ENCODE measurements at places on chromosomes 16 and 17. TPM values are rescaled to one million over a fixed set of nuclear protein-coding genes. Genes with fewer than 3 reads are reported as not detected.

DNA sequence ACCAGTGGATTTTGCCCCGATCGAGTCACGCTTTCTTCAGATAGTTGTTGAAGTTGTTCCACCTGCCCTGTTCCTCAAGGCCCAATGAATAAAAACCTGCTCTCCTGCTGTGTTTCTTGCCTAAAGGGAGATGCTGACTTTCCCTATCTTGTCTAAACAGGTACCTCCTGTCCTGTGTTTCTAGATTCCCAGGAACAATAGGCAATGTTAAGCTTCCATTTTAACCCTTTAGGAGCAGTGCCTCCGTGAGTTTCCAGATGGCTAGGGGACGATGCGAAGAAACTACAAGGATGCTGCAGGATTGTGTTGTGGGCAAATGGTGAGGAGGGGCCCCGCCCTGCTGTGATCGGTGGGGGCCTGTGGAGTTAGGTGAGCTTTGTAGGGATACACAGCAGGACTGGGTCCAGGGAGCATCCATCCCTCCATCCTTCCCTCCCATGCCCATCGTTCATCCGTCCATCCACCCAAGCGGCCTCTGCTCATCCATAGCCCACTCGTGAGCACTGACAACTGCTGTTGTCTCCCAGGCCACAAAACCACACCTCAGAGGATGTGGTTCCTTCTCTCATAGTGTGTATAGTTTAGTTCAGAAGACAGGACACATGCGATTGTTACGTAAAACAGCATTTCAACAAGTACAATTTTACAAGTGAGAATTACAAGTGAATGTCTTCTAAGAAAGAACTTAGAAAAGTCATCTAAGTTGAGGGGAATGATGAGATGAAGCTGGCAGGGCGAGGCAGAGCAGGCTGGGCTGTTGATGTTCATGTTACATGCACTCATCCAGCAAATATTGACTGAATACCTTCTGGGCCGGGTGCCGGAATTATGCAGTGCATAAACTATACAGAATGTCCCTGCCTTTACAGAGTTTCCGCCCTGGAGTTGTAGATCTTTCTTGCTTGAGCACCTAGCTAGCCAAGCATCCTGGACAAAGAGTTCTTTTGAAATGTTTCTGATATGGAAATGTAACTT is 5.2 kb downstream of the ARSG start:
- no peak for DNase-seq

- DNase-seq, result no peak
Measured at GRCh38 chr17:33375103-33375502, 82.0 kb upstream of the ASIC2 start.

GRCh38 chr17:29835435-29836351 is 94.3 kb downstream of the SSH2 start:
- no peak for DNase-seq

DNA sequence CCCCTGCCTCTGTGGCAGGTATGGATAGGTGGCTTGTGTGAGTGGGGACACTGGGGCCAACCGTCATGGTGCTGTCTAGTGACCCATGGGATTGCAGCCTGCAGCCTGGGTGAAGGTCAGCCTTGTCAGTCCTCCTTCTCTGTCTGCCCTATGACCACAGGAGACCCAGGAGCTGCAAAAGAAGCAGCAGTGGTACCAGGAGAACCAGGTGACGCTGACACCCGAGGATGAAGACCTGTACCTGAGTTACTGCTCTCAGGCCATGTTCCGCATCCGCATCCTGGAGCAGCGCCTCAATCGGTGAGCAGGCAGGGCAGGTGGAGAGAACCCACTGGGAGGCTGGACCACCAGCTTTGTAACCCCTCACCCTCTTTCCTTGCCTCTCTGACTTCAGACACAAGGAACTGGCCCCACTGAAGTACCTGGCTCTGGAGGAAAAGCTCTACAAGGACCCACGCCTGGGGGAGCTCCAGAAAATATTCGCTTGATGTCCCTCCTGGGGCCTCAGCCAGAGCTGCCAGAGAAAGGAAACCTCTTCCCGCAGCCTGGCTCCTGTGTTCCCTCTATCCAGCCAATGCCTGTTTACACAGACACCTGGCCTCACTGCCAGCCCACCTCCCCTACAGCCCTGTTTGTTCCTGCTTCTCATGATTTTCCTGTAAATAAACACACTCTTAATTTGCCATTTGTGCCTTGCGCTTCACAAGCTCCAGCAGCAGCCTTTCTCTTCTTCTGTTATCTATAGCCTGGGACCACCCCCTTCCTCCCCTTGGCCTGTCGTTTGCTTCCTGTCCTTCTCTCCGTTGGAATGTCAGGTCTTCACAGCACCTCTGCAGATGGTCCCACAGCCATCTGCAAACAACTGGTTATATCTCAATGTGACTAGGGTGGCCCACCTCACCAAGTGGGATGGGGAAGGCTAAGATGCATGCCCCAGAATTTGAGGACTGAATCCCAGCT is 4.5 kb upstream of the KATNB1 start:
- no peak for DNase-seq

GRCh38 chr17:7897773-7898172 is 9.2 kb downstream of the CHD3 start:
- no peak for DNase-seq

DNA sequence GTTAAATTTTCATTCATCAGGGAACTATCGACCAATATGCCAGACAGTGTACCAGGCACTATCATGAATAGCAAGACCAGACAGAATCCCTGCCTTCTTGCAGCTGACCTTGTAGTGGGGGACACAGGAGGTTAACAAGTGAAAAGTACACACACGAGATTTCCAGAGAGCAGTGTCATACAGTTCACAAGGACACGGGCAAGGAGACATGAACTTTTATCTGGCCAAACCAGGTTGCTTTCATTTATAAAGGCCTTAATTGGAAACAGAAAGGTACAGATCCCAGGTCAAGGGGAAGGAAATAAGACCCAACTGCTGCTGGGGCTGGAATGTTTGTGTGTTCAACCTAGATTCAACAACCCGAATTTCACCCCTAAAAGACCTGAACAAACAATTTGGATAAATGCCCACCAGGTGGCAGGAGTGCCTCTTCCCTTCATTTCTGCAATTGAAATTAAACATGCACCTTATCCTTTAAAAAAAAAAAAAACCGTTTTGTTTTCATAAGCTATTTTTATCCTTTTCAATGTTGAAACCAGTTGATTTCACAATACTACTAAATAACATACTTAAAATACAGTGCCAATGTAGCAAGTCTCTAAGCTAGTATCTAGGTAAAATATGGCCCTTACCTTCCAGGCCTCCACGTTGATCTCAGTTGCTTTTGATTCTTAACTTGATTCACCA is 65.9 kb downstream of the EMP2 start:
- DNase-seq, result peak; percentile 80

- DNase-seq, result no peak
Measured at GRCh38 chr17:47973541-47973940, 2.6 kb downstream of the CDK5RAP3 start.

DNA sequence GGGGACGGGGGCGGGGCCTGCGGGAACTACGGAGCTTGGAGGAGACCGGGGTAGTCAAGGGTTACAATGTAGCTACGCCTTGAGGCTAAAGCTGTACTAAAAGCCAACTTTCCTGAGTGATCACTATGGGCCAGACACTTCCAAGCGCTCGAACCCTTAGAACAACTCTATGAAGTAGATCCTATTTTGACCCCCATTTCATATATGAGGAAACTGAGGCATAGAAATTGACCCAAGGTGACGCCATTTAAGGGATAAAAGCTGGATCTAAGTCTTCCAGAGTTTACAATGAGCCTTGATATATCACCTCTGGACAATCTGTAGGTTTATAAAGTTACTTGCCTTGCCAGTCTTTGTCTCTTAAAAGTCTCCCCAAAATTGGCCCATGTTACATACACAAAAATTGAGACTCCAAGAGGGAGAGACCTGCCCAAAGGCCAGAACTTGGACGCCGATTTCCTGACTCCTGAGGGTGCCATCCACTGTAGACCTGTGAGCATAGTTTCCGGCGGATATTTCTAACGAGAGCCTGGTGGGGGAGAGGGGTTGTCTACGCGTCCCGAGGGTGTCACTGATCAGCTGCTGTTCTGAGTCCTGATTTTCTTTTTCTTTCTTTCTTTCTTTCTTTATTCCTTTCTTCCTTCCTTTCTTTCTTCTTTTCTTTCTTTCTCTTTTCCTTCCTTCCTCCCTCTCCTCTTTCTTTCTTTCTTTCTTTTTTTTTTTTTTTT is 555 bp upstream of the NCBP3 start:
- DNase-seq, result no peak

DNA sequence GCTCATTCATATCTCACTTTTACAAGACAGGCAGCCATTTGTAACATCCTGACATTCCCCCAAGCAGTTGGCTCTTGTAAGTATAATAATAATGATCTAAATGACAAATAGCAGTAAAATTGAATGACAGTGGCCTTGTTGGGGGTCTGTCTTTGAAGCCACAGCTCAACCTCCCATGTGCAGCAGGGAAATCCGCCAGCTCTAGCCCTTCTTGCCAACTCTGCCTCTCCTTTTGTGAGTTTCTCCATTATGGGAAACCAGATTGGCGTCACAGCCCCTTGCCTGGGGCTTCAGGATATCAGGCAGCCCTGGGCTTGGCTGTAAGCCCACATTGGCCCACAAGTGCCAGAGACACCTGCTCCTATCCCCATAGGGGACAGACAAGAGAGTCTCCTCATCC is 70.4 kb upstream of the CACNG5 start:
- DNase-seq, result no peak

DNA sequence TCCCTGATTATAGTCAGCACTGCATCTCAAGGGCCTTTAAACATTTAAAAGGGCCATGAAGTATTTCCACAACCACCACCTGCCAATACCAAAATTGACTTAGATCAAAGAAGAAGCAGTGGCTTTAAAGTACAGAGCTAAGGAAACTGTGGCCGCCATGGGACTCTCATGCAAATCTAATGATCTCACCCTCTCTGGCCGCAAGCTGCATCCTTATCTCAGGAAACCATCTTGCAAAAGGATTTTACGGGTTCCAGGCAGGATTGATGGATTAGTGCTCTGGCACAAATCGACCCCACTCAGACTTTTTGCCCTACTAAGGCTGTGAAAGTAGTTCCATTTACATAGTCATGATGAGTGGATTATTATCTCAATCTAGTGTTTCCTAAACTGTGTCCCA is 22.6 kb downstream of the CDRT4 start:
- DNase-seq, result no peak

GRCh38 chr16:24191876-24192402 is 64.2 kb upstream of the CACNG3 start:
- DNase-seq, result no peak

GRCh38 chr17:8189711-8190477 is at the start of gene BORCS6:
Gene BORCS6, minus strand, starts transcription at chr17:8190180. Its CDS starts 40 bp downstream, at chr17:8190140.
- peak; percentile 98 for DNase-seq

GRCh38 chr16:54936201-54936978 is 5.7 kb downstream of the IRX5 start:
- DNase-seq, result no peak

- no peak for DNase-seq
Measured at GRCh38 chr17:27755706-27756466, 44.4 kb downstream of the NOS2 start.

DNA sequence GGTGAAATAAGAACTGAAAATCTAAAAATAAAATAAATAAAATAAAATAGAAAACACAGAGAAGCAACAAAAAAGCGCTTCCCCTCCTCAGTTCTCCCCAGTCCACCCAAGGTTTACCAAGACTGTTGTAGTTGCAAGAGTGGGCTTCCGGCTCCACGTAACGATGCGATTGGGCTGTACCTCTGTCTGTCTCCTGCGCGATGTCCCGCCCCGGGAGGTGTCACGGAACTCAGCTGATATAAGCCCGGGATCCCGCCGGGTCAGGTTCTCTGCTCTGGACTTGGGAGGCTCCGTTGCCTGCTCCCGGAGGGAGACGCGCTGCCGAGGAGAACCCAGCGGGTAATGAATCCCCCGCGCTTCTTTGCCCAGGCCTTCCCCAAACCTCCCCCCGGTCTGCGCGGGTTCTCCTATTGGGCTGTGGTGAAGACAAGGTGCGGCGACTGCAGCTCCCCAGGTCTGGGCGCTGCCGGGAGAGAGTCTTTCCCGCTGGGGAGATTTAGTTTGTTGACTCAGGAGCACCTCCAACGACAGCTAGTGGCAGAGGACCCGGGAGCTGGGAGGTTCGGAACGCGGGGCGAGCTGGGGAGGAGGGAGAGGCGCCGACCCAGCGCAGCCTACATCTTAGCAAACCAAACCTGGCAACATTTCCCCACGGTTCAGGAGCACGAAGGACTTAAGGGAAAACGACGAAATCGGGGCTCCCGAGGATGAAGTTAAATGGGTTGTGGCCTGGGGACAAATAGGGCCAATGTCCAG is at the start of gene SLFN5:
Gene SLFN5, plus strand, starts transcription at position 268 of the 756 bp plus-strand sequence. CDS start 15,619 bp downstream, outside the sequence.
- peak; percentile 97 for DNase-seq

- no peak for DNase-seq
Measured at GRCh38 chr16:55115506-55115905, 184.8 kb downstream of the IRX5 start.

DNA sequence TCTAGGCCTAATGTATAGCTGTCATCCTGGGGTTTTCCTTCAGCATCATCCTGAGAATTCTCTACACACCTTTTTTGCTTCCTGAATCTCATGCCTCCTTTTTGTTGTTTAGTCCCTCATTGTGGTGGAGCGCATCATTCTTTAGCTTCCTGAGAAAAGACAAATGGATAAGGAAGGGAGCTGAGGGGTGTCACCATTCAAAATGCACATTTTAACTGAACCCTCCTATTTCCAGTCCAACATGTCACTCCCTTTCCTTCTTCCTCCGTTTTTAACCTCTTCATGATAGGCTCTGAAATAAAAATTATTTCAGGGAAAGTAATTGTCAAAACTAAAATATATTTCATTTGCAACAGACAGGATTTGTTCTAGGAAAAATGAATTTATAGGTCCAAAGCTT is 39.7 kb upstream of the GNAO1 start:
- no peak for DNase-seq

GRCh38 chr16:72388007-72388406 is 216.1 kb upstream of the PMFBP1 start:
- no peak for DNase-seq

- peak; percentile 33 for DNase-seq
Measured at GRCh38 chr17:83143817-83144231, 64.4 kb downstream of the METRNL start.

DNA sequence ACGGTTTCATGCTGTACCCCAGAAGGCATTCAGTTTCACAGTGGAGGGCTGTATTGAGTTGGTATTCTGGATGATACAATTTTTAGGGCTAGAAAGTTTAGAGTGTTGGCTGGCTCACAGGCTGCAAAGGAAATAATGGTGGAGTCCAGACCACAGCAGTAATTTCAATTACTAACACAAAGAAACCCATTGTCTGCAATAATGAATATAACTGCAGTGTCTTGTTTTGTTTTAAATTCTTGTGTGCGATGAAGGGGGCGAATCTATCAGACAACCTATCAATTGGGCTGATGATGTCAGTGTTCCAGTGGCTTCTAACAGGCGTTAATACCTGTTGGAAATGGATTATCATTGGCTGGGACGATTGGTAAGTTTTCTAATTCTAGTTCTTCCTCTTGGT is 1.5 kb downstream of the SP2 start:
- no peak for DNase-seq

- no peak for DNase-seq
Measured at GRCh38 chr16:88871349-88871702, 4.9 kb upstream of the PABPN1L start.

The TP53TG3F gene
- not detected for total RNA-seq

The CDH8 gene
- not detected for total RNA-seq

The TMIGD1 gene
- total RNA-seq, result not detected

The DHRS7C gene
- total RNA-seq, result not detected

The SPN gene
- total RNA-seq, result 1.3 TPM

The FMNL1 gene
- total RNA-seq, result 3.4 TPM

The NF1 gene
- total RNA-seq, result 20.4 TPM

The KRT222 gene
- total RNA-seq, result 2.4 TPM

The SDR42E2 gene
- not detected for total RNA-seq

The RND2 gene
- total RNA-seq, result 3.6 TPM

The DNASE1 gene
- total RNA-seq, result 4.6 TPM

The RSL1D1 gene
- total RNA-seq, result 43.0 TPM
